ENCODE measurements at places on chromosomes 7 and 10.

- DNase-seq = no peak
Observed at GRCh38 chr7:153152801-153153422, 393.4 kb downstream of the ACTR3B start.

DNA sequence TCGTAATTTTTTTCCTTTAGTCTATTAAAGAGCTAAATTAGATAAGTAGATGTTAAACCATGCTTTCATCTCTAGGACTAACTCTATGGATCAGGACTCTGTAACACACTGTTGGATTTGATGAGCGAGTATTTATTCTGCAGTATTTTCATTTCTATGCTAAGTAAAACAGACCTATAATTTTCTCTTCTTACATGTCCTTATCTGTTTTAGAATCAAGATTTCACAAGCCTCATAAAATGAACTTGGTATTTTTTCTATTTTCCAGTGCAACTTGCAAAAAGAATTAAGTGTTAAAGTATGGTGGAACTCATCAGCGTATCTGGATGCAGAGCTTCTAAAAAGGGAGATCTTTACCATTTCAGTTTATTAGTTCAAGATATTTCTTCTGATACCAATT, 2.4 kb downstream of the CACUL1 start:
- DNase-seq = no peak

DNA sequence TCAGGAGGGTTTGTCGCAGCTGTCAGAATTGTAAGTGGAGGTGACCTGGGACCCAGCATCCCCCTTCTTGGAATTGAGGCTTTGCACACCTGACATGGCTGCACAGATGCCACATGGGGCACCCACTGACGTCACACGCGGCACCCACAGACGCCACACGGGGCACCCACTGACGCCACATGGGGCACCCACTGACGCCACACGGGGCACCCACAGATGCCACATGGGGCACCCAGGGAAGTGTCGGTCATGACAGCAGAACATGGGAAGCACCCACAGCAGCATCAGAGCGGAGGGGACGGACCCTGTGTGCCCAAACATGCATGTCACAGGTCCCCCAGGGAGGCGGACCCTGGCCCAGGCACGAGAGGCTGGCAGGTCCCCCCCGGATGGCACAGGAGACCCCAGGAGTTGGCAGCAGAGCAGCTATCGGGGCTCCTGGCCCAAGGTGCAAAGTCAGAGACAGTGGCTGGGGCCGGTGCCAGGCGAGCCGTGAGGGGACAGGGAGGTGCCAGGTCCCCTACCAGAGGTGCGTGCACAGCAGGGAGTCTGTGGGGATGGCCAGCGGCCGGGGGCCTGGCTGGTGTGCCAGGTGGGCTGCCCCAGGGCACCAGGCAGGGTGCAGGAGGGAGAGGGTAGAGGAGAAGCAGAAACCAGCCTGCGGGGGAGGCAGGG, 21.1 kb downstream of the KNDC1 start:
- no peak for DNase-seq

DNA sequence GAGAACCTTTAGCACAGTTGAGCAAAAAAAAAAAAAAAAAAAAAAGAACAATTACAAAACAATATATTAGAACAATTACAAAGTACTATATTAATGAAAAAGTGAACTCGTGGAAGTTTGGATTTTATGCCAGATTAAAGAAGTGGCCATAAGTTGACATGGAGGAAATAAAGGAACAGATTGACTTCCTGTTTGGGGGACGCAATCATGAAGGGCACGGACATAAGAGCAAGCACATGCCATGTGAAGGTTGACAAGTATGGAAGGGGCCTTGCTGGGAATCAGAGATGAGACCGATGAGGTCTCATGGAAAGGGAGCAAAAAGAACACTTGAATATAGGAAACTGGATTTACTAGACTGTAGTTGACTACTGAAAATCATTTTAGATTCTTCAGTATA, 61.7 kb downstream of the ICA1 start:
- DNase-seq = no peak

DNA sequence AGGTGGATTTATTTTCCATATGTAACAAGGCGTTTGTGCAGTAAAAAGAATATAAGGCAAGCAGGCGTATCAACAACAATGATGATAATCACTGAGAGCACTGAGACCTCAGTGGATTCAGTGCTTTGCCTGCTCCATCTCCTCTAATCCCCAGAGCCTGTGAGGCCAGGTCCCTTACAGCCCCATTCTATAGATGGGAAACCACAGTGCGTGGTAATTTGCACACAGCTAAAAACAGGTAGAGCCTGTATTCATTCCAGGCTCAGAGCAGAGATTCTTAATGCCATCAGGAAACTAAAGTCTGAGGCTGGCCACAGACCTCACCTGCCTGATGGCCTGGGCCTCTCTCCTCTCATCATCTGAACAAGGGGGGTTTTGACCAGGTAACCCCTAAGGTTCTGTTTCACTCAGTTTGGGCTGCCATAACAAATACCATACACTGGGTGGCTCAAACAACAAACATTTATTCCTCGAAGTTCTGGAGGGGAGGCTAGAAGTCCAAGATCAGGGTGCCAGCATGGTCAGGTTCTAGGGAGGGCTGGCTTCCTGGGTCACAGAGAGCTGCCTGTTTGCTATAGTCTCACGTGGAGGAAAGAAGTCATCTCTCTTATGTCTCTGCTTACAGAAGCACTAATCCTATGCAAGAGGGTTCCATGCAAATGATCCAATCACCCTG, 10.3 kb upstream of the RASSF4 start:
- DNase-seq = no peak

DNA sequence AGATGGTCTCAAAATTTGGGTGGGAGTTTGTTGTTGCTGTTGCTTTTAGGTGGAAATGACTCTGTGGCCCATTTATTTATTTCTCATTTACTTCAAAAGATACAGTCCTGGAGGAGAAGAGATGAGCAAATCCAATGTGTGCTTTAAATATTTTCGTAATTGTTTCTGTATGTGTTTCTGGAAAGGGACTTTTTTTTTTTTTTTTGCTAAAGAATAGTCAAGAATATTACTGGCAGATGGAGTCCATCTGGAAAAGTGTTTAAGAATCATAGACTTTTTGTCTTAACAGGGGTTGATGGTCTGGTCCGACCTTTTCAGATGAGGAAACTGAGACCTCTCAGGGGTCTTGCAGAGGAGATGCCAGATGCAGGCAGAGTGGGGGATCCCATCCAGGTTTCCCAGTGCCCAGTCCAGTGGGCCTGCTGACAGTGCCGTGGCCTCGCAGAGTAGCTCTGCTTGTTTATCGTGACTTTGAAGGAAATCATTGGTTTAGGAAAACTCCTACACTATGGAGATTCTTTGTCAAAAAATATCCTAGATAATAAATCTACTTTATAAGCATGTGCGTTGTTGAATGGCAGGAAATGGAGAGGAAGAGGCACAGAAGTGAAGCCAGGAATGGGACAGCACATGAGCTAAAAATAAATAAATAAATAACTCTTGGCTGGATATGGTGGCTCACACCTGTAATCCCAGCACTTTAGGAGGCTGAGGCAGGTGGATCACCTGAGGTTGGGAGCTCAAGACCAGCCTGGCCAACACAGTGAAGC, 164.3 kb upstream of the SVIL start:
- no peak for DNase-seq

GRCh38 chr7:147069771-147070170, 953.2 kb downstream of the CNTNAP2 start:
- no peak for DNase-seq

DNA sequence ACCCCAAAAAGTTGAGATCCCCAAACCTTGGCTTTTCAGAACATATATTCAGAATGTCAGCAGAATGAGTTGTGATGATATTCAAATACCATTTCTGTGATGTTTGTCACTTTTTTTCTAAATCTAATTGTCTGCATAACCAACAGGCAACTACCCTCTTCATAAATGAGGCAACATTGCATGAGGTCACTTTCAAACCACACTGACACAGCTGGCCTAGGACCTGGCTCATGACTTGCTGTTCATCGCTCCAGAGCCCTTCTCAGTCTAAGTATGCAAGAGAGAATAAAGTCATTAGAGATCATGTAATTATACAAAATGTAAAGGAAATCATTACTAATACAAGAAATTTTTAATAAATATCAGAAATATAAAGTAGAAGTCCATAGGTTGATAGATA, 681.9 kb downstream of the GRM8 start:
- DNase-seq = no peak

DNA sequence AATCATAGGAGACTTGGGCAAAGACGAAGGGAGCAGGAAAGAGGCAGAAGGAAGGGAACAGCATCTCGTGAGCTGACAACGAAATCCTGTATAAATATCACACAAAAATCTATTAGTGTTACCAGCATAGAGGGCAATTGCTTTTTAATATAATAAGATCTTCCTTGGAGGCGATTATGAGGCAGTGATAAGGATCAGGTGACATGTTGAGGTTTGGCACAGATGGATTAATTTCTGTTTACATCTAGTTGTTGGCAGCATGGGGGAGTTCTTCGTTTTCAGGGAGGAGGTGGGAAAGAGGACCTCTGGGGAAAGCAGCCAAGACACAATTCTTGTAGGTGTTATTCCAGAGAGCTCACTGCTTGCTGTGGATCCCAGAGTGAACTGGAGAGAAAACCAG, 163.8 kb downstream of the PLXNA4 start:
- no peak for DNase-seq

DNA sequence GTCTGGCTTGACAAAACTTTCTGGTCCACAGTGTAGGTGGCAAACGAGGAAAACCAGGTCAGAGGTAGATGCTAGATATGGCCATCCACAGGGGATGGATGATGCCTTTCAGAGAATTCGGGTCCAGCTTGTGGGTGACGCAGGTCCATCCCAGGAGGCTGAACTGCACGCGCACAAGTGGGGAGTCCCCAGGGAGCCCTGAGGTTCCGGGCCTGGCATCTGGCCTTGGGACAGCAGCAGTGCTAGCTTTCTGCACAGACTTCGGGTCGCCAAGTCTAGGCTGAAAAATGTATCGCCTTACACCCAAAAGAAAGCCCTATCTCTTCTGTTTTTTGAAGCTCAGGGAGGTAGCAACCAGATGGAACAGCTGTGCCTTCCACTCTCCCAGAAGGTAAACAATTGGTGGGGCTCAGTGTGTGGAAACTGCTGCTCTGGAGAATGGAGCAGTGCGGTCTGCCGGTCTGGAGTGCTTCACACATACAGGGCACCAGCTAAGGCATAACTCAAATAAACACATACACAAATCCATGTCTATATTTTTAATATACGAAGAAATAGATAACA, 119.3 kb upstream of the ACBD5 start:
- DNase-seq = no peak

- DNase-seq = no peak
Observed at GRCh38 chr7:15720849-15721471, 34.5 kb upstream of the MEOX2 start.

- no peak for DNase-seq
Observed at GRCh38 chr7:93148144-93148543, at the start of gene SAMD9L. SAMD9L (minus strand) TSS chr7:93148385; CDS start chr7:93135971, 12,414 bp downstream.

GRCh38 chr7:32888505-32888904, 3.1 kb downstream of the KBTBD2 start:
- DNase-seq = no peak

DNA sequence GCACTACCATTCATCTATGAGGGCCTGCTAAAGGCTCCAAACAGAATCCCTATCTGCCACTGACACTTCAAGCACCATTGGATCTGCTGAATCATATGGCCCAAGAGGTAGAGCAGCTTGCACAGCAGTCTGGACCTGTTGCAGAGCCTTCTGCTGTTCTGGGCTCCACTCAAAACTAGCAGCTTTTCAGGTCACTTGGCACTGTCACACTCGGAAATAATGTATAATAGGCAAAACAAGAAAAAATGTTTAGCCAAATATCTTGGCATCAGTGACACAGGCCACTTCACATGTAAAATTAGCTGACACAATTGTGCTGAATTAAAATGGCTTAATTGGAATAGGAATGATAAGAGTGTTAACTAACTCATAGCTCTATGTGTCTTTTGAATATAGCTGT, 1182.9 kb upstream of the LRRTM3 start:
- DNase-seq = no peak

DNA sequence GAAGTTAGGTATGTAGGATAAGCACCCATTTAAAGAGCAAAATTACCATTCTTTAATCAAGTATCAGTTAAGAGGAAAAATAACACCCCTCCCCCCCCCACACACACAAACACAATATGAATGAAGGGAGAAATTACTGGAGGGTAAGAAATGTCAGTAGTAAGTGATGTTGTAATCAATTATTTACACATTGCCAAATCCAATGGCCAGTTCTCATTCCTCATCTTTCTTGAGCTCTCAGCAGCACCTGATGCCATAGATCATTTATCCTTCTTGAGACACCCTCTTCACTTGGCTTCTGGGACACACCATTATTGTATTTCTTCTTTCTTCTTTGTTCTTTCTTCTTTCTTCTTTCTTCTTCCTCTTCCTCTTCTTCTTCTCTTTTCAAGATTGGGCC, 33.7 kb upstream of the FAM3C start:
- DNase-seq = no peak

GRCh38 chr10:4262870-4263600, 478.0 kb upstream of the KLF6 start:
- no peak for DNase-seq

GRCh38 chr7:94276795-94277194, 117.9 kb upstream of the COL1A2 start:
- DNase-seq = no peak

GRCh38 chr7:92815412-92815811, 21.0 kb downstream of the CDK6 start:
- DNase-seq = no peak

DNA sequence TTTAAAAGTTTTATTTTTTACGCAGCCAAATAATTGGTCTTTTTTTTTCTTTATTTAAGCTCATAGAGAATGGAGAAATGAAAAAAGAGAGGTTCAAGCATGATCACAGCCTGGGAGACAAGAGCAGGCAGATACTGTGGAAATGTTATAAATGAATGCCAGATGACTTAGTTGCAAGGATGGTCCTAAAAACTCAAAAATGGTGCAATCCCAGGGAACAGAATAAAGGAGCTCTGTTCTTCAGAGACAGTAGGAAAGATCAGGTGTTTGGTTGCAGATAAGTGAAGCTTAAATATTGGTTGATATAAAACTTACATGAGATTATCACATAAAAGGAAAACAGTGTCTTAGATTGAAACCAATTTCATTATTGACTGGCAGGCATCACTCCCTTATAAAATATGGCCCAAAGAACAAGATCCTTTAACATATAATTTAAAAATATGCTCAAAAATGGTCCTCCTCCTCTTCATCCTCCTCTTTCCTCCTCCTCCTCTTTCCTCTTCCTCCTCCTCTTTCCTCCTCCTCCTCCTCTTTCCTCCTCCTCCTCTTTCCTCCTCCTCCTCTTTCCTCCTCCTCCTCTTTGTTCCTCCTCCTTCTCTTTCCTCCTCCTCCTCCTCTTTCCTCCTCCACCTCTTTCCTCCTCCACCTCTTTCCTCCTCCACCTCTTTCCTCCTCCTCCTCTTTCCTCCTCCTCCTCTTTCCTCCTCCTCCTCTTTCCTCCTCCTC, 18.6 kb downstream of the GNAT3 start:
- no peak for DNase-seq

GRCh38 chr10:58856508-58857240, 319.8 kb upstream of the PHYHIPL start:
- no peak for DNase-seq

Data from suprapubic skin (tissue), 4 donors.